ENCODE measurements at places on chromosomes 2 and 18.

DNA sequence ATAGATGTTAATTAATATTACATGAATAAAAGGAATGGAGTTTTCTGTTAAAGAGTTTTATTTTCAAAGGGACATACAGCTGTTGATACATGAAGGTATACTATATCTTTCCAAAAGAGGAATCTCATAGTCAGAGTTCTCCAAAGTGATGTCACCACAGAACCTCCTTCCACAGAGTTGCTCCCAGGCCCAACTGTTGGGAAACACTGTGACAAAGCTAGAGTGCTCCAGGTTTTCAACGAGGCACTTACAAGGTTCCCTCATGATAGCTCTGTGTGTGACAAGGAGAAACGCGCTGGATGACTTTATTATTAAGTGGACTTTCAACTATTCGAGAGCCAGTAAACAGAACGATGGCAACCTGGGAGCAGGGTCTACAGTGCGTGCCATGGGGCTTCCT lies 33.5 kb downstream of the PTPN18 start:
- DNase-seq: no peak

DNA sequence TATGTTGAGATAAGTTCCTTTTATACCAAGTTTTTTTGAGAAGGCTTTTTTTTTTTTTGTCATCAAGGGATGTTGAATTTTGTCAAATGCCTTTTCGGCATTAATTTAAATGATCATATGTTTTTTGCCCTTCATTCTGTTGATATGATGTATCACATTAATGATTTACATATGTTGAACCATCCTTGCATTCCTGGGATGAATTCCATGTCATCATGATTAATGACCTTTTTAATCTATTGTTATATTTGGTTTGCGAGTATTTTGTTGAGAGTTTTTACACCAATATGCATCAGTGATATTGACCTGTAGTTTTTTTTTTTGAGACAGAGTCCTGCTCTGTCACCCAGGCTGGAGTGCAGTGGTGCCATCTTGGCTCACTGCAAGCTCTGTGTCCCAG lies 585.7 kb upstream of the FANCL start:
- no peak for DNase-seq

DNA sequence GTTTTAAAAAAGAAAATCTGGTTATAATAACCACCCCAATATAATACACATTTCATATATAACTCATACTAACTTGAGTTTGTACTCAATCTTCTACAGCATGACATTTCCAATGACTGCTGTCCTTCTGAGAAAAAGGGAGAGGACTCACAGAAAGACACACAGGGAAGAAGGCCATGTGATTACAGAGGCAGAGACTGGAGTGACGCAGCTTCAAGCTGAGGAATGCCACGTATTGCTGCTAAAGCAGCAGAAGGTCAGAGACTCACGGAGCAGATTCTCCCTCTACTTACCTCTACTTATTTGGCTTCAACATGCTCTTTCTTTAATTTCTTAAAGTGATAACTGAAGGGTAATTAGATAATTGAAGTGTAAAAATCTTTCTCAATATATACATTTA lies 753.5 kb upstream of the PKDCC start:
- DNase-seq: peak; percentile 2

- no peak for DNase-seq
Measured at GRCh38 chr2:213227458-213227857, 56.8 kb upstream of the SPAG16 start.

GRCh38 chr2:15649561-15650255 lies 58.0 kb downstream of the DDX1 start:
- DNase-seq: no peak
